Activated CD4-positive, alpha-beta T cell treated with anti-CD3 and anti-CD28 coated beads for 4 hours (primary cell): ENCODE measurements at places on chromosomes 12 and 14.

GRCh38 chr14:58362798-58363412 is 32.8 kb upstream of the TOMM20L start:
- DNase-seq: no peak

GRCh38 chr12:93167841-93168492 is 209.8 kb upstream of the NUDT4 start:
- DNase-seq: peak; percentile 4

DNA sequence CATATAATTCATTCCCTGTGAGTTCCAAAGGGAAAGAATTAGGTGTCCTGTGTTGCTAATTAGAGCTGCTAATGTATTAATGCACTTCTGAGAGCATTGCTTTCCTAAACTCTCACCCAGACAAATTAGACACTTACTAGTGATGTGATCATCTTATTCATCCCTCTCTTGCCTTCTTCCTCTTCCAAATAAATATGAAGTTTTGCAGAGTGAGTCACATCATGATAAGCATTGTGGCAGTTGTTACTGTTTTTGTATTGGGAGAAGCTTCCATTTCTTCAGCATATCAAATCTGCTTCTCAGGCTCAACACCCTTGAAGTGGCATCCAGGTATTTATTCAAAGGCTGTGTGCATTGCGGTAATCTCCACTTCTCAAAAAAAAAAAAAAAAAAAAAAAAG is 37.3 kb upstream of the E2F7 start:
- DNase-seq: no peak

GRCh38 chr12:118052324-118053070 is 8.5 kb downstream of the WSB2 start:
- DNase-seq: no peak

- no peak for DNase-seq
These were observed 339.0 kb downstream of the CACNA1C start for GRCh38 chr12:2391740-2392331.

DNA sequence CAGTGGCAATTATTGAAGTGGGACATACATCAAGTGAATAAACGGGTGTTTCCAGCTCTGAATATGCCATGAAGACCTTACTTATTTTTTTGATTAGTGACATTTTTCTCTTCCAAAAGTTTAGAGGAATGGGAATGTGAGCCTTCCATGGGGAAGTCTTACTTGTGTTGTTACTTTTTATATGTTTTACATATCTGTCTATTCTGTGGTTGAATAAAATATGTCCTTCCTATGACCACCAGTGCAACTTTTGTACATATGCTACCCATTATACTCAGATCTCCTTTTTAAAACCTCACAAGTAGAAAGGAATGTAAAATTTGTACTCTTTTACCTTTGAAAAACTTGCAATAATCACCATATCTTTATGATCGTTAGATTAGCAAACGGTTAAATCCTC is 132.7 kb downstream of the MSRB3 start:
- DNase-seq: no peak

GRCh38 chr12:52082988-52083637 is 3.6 kb downstream of the SMIM41 start:
- peak; percentile 76 for DNase-seq

GRCh38 chr12:57058454-57058853 is 8.5 kb upstream of the MYO1A start:
- DNase-seq: no peak

GRCh38 chr12:64088431-64089349 is 133.4 kb downstream of the KICS2 start:
- DNase-seq: no peak
